Vagina (tissue), 2 donors: ENCODE measurements at places on chromosomes 3 and 15. TPM values are rescaled to one million over a fixed set of nuclear protein-coding genes. Genes with fewer than 3 reads are reported as not detected.

IL17RC gene
- 66.3 TPM for total RNA-seq

PAQR5 gene
- 9.1 TPM for total RNA-seq

FRMD5 gene
- total RNA-seq = 0.49 TPM

NR2E3 gene
- total RNA-seq = 0.98 TPM
